ENCODE measurements at places on chromosomes 16 and 17.

GRCh38 chr17:58324409-58325288 lies 3.9 kb downstream of the TSPOAP1 start:
- no peak for DNase-seq

GRCh38 chr17:71251276-71251675 lies 869.5 kb upstream of the SOX9 start:
- DNase-seq, result no peak

DNA sequence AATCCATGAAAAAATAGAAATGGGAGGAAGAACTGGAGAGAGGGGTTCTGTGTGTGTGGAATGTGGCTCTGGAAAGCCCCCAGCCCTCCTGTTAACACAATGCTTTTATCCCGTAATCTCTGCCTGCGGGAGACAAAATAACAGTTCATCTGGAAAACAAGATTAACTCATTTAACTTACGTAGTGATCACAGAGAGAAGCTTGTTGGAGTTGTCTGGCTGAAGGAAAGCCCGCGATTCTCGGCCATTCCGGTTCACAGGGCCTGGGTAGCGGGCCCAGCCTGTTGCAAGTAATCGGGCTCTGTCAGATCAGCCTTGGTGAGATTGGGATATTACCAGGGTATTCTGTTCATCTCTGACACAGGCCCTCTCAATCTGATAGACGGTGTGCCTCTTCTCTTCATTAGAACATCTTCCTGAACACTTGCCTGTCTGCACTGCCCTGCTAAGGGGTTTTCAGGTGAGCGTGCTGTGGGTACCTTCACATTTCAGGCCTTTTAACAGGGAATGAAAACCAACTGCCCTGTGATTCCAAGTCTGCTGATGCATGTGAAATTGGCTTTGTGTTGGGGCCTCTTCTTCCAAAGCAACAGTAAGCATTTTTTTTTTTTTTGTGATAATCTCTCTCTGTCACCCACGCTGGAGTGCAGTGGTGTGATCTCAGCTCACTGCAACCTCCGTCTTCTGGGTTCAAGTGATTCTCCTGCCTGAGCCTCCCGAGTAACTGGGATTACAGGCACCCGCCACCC lies 609.9 kb downstream of the WWOX start:
- no peak for DNase-seq

GRCh38 chr17:38857271-38857670 lies 3.8 kb upstream of the RPL23 start:
- no peak for DNase-seq

DNA sequence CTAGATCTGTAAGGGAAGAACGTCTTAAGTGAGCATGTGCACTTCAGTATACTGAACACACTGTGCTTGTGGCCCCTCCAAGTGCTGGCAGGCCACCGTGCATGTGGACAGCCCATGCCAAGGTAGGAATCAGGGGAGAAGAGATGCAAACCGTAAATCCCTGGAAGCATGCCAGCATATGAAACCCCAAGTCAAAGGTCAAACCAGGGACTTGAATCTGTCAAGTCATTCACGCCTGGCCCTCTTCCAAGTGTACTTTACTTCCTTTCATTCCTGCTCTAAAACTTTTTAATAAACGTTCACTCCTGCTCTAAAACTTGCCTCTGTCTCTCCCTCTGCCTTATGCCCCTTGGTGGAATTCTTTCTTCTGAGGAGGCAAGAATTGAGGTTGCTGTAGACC lies 2.8 kb upstream of the ATXN2L start:
- no peak for DNase-seq

DNA sequence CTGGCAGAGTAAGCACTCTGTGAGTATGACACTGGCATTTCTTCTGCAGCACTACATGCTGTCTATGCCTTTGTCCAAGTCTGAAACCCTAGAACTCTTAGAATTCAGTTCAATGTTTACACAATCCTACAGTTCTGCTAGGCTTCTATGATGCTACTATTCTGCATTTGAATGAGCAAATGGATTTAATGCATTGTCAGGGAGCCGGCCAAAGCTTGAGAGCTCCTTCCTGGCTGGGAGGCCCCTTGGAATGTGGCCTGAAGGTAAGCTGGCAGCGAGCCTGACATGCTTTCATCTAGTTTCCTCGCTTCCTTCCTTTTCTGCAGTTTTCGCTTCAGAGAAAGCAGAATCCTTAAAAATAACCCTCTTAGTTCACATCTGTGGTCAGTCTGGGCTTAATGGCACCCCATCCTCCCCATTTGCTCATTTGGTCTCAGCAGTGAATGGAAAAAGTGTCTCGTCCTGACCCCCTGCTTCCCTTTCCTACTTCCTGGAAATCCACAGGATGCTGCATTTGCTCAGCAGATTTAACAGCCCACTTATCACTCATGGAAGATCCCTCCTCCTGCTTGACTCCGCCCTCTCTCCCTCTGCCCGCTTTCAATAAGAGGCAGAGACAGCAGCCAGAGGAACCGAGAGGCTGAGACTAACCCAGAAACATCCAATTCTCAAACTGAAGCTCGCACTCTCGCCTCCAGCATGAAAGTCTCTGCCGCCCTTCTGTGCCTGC lies at the start of gene CCL2:
CCL2 (plus strand) TSS at position 635 of the 730 bp plus-strand sequence; CDS start at position 700, 65 bp downstream.
- no peak for DNase-seq

DNA sequence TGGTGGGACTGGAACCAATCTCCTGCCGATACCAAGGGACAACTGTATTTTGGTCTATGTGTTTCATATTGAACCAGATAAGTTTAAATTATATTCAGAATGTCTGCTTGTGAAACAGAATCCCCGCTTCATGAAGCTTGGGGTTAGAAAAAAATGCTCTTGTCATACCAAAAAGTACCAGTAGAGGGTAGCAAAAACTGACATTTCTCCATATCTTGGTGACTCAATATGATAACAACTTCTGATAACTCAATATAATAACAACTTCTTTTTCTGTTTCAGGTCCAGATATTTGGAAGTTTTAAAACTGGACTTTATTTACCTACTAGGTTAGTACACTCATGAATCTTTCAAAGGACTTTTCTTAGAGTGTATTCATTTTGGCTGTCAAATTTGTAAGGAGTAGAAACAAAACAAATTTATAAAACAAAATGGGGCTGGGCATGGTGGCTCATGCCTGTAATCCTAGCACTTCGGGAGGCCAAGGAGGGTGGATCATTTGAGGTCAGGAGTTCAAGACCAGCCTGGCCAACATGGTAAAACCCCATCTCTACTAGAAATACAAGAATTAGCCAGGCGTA lies 52.3 kb upstream of the ADCY7 start:
- DNase-seq, result no peak

- DNase-seq, result no peak
Measured at GRCh38 chr17:69223809-69224208, 4.8 kb downstream of the ABCA10 start.

All from epithelial cell of prostate (primary cell).